ENCODE measurements at places on chromosomes 2 and 18.

- DNase-seq, result no peak
Observed at GRCh38 chr2:74935975-74936391, 22.5 kb upstream of the POLE4 start.

DNA sequence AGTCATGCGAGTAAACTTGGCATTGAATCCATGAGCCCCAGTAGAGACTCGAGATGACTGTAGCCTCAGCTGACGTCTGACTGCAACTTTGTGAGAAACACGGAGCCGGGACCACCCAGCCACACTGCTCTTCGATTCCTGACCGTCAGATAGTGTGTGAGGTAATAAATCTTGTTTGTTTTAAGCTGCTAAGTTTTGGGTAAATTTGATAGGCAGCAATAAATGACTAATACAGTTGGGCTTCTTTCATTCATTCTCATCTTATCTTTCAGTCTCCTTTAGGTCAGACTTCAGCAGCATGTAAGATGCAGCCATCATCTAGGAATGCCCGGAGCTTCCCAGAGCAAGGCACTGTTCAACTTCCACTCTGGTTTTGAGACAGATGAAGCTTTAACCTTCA, 8.0 kb upstream of the KLHL29 start:
- no peak for DNase-seq

DNA sequence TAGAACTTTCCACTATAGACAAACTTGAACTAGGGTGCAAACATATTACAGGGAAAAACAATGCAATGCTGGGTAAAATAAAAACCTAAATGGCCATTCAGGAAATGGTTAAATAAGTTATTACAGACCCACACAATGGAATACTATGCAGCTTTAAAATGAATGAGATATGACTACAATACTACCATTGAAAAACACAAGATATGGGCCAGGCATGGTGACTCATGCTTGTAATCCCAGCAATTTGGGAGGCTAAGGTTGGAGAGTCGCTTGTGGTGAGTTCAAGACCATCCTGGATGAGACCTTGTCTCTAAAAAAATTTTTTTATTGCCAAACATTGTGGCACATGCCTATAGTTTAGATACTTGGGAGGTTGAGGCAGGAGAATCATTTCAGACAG, 6.8 kb downstream of the PECR start:
- DNase-seq, result no peak

DNA sequence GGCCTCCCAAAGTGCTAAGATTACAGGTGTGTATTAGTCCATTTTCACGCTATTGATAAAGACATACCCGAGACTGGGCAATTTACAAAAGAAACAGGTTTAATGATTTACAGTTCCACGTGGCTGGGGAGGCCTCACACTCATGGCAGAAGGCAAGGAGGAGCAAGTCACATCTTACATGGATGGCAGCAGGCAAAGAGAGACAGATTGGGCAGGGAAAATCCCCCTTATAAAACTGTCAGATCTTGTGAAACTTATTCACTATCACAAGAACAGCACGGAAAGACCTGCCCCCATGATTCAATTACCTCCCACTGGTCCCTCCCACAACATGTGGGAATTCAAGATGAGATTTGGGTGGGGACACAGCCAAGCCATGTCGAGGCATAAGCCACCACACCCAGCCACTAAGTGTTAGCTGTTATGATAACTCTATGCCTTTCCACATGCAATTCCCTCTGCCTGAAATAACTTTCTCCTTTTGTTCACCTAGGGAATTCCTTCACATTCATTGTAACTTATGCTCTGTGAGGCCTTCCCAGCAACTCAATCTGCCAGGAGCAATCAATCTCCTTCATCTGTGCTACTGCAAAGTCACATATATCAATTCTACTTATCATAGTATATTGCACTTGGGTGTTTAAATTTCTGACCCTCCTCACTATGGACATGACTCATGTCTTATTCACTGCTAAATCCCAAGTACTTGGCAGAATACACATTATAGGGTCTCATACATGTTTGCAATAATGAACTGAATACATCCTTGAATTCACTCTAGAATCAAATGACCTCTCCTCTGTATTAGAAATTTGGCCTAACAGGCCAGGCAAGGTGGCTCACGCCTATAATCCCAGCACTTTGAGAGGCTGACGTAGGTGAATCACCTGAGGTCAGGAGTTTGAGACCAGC, 7.4 kb downstream of the MCEE start:
- DNase-seq, result no peak

GRCh38 chr2:166357068-166357949, 18.4 kb downstream of the SCN9A start:
- DNase-seq, result no peak

- no peak for DNase-seq
Observed at GRCh38 chr18:37343542-37343851, 222.1 kb downstream of the CELF4 start.

DNA sequence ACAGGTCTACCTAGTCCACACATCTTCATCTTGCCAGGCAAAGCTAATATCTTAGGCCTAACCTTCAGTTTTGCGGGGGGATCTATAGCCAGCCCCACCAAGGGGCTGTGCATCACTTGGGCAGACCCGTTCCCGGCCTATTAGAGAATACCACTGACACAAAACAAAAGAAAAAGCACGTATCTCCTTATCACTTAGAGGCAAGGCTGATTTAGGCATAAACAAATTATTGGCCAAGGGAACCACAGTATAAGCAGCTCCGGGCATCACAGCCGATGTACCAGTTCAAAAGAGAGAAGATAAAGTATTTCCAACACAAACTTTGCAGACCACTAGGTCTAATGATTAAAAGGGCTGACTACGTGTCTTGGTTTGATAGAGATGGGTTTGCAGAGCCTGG, 248.0 kb downstream of the TCF4 start:
- no peak for DNase-seq

DNA sequence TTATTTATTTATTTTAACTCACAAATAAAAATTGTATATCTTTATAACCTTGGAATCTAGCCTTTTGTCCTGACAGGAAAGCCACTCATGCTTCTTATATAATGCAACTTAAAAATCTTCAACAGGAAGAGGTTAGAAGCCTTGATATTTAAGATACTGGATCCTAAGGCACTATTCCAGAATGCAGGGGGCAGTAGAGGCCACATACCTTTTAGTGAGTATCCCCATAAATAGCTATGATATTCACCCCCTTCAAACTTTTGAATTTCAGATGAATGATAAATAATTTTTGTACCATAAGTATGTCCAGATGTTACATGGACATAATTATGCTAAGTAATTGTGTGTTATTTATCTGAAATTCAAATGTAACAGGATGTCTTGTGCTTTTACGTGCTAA, 592.7 kb upstream of the VRK2 start:
- no peak for DNase-seq

DNA sequence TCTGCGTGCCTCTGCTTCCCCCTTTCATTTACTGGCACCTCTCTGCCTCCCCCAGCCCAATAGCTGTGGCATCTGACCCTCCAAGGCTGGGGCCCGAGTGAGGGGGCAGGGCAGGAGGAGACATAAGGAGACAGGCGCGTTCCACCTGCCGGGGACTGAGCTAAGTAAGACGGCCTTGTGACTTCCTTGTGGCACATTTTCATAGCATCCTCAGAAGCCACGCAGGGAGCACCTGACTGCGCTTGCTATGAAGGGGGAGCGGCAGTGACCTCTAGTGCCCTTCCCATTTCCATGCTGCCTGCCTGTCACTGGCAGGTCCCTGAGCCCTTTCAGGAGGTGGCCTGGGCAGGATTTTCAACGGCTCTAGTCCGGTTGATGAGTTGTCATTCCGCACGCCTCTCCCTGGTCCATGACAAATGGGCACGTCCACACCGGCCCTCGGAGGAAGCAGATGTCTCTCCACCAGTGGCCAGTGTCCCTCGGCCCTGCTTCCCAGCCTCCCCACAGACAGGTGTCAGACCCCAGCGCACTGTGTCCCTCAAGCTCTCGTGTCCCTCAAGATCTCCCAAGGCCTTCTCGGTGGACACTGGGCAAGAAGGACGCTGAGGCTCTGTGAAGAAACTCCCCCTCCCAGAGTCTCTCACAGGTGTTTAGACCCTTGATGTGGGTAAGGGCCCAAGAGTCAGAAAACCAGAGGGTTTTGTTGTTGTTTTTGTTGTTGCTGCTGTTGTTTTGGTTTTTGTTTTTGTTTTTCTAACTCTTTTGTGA, 42.7 kb downstream of the CYP26B1 start:
- DNase-seq, result no peak

GRCh38 chr2:46512185-46512584, 32.8 kb downstream of the TMEM247 start:
- DNase-seq, result no peak

All from NCI-H2081 treated with DMSO at 0.1 percent for 48 hours (cell line).